A549 treated with Mapracorat at 1 μM for 4 hours (cell line): ENCODE measurements at places on chromosomes 16 and 17. TPM values are rescaled to one million over a fixed set of nuclear protein-coding genes. Genes with fewer than 3 reads are reported as not detected.

The C16orf54 gene
- not detected in 5 replicates for total RNA-seq

The CDH3 gene
- total RNA-seq = 0.16 to 0.41 TPM (median 0.24 TPM) in 5 replicates

The IRX3 gene
- 4.2 to 6.5 TPM (median 5.4 TPM) in 5 replicates for total RNA-seq

The NOTUM gene
- total RNA-seq = 0.31 to 0.53 TPM (median 0.39 TPM) in 5 replicates

The CBX2 gene
- 13.1 to 19.0 TPM (median 16.9 TPM) in 5 replicates for total RNA-seq

The SOX15 gene
- 0.16 to 0.52 TPM (median 0.34 TPM) in 5 replicates for total RNA-seq

The KLHL10 gene
- total RNA-seq = 0.10 to 0.18 TPM (median 0.12 TPM) in 3 of 5 replicates, not detected in the others

The HYDIN gene
- total RNA-seq = 0.18 to 0.65 TPM (median 0.39 TPM) in 5 replicates

The ODAD4 gene
- 1.2 to 1.8 TPM (median 1.4 TPM) in 5 replicates for total RNA-seq

The TEN1 gene
- 20.6 to 26.5 TPM (median 25.5 TPM) in 5 replicates for total RNA-seq

The ADAD2 gene
- total RNA-seq = not detected in 5 replicates

The OR3A3 gene
- not detected in 5 replicates for total RNA-seq

The SYCE1L gene
- total RNA-seq = 3.6 to 12.7 TPM (median 7.9 TPM) in 5 replicates
